ENCODE measurements at places on chromosomes 11 and 22. TPM values are rescaled to one million over a fixed set of nuclear protein-coding genes. Genes with fewer than 3 reads are reported as not detected.

DNA sequence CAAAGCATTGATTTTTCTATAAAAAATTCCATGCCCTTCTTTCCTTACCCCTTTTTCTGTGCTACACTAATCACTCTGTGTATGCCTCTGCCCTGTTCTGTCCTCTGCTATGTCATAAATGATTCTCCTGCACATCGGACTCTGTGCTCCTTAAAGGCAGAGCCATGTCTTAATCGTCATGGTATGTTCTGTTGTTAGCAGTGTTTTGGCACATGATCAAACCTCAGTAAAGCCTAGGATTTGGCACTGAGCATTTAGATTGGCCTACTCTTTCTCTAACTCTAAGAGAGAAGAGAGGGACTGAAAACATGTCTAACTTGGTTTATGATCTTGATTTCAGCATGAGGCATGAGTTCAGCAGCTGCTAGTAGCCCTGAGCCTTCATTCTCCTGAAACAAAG lies 266.9 kb downstream of the AASDHPPT start:
- no peak for DNase-seq

GRCh38 chr11:19978668-19979518 lies 181.4 kb downstream of the DBX1 start:
- DNase-seq: no peak

- DNase-seq: no peak
Measured at GRCh38 chr22:37219533-37219932, 7.3 kb upstream of the SSTR3 start.

DNA sequence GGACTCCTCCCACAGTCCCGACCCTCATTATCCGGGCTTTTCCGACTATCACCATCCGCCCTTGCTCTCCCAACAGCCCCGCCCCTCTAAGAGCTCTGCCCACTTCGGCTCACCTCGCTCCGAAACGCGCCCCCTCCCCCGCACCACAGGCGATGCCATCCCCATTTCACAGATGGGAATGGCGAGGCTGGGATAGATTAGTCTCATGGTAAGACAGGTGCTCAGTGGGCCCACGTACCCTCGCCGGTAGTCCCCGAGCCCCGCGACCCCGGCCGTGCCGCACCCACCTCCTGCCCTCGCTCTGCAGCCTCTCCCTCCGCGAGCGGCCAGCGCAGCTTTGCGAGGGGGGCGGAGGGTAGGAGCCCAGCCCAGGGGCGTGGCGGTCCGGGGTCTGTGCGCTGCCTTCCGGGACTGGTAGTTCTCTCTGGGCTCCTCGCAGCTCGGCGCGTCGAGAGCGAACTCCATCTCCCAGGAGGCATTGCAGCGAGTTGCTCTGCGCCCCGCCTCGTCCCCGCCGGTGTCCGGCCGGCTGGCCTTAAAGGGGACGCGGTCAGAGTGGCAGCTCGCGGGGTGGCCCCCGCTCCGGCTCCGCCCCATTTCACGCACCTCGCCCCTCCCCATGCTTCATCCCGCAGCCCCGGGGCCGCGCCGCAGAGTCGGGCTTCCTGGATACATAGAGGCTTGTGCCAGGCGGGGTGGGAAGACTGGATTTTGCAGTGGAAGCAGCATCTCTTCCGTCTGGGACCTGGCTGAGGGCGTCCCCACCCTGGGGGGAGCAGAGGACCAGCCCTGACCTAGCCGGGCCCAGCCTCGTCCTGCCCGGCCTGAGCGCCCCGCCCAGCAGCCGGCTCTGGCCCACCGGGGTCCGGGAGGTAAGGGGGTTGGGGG lies at the start of the genes KCTD21 and USP35:
Gene KCTD21, minus strand, starts transcription at position 341 of the 888 bp plus-strand sequence. CDS start 14,072 bp downstream, outside the sequence.
Gene USP35, plus strand, starts transcription at position 634 of the 888 bp plus-strand sequence. CDS start 7,327 bp downstream, outside the sequence.
- peak; percentile 97 for DNase-seq

DNA sequence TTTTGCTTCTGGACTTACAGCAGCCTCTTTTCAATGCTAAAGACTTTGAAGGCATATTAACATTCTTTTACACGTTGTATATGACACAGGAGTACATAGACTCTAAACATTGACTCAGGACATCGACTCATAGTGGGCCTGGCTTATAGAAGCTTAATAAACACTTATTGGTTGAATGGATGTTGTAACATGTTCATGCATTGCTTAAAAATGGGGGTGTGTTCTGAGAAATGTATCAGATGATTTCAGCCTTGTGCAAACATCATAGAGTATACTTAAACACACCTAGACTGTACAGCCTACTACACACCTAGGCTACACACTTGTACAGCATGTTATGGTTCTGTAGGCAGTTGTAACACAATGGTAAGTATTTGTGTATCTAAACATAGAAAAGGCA lies 17.9 kb downstream of the TTC17 start:
- DNase-seq: no peak

Gene A4GALT
- total RNA-seq: 8.7 TPM

Gene MMP8
- total RNA-seq: not detected

GRCh38 chr11:10856689-10857458 lies 979 bp downstream of the ZBED5 start:
- peak; percentile 45 for DNase-seq

Measured in mucosa of gallbladder (tissue), 1 donor.